NAMALWA (cell line): ENCODE measurements at places on chromosomes 6 and 20.

GRCh38 chr6:57242505-57242904 is 20.4 kb upstream of the RAB23 start:
- DNase-seq: no peak

GRCh38 chr20:35436177-35436573 is 1.9 kb downstream of the GDF5 start:
- DNase-seq: no peak

GRCh38 chr6:168292826-168293225 is 26.8 kb downstream of the DACT2 start:
- DNase-seq: no peak

- DNase-seq: no peak
Measured at GRCh38 chr6:40924839-40925238, 114.2 kb downstream of the UNC5CL start.

- DNase-seq: no peak
Measured at GRCh38 chr6:106488494-106489370, 128.2 kb downstream of the CRYBG1 start.

DNA sequence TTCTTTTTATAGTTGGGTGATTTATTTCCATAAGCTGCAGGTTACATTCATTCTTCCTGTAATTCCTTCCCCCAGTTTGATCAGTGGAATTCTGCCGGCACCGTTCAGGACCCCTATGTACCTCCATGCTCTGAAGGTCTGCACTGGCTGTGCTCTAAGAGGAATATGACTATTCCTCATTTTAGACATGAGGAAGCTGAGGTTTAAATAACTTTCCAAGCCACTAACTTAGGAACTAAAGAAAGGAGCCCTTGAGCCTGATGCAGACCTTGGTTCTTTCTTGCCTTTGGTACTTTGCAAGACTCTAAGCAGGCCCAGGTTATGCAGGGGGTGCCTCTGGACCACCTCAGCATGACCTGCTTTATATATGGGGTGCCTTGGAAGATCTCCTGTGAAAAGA is 318.5 kb downstream of the QKI start:
- DNase-seq: no peak

GRCh38 chr20:62617711-62618483 is 24.4 kb upstream of the SLCO4A1 start:
- DNase-seq: peak; percentile 63

DNA sequence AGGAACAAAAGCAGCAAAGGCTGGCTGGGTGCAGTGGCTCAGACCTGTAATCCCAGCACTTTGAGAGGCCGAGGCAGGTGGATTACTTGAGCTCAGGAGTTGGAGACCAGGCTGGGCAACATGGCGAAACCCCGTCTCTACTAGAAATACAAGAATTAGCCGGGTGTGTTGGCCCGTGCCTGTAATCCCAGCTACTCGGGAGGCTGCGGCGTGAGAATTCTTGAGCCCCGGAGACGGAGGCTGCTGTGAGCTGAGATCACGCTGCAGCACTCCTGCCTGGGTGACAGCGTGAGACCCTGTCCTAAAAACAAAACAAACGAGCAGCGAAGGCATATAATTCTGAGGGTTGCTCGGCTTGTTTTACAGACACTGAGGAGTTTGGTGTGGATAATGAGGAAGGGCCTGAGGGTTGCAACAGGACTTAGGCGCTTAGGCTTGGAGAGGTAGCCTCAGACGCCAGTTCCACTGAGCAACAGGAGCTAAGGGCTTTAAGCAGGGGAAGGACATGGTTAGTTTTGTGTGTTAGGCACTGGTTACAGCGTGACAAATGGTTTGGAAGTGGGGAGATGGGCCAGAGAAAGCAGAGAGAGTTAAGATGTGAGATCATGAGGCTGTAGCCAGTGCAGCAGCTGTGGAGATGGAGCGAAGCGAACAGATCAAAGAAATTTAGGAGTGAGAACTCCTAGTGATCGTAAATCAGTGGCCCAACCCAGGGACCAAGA is 1.2 kb downstream of the MYH7B start:
- DNase-seq: no peak

DNA sequence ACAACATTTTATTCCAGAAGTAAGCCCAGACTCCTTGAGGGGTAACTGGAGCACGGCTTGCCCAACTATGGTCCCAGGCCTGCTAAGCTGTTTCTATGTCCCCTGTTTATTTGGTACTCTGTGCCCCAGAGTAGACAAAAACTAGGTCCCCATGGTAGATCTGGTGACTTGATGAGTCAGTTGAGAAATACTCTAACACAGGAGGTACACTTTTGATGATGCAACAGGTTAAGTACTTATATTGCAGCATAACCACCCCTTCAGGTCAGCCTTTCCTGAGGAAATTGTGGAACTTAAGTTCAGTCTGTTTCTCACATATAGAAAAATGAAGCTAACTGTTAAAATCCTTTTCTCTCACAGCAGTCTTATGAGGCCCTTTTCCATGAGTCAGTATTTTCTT is 19.6 kb downstream of the TTPAL start:
- DNase-seq: no peak

DNA sequence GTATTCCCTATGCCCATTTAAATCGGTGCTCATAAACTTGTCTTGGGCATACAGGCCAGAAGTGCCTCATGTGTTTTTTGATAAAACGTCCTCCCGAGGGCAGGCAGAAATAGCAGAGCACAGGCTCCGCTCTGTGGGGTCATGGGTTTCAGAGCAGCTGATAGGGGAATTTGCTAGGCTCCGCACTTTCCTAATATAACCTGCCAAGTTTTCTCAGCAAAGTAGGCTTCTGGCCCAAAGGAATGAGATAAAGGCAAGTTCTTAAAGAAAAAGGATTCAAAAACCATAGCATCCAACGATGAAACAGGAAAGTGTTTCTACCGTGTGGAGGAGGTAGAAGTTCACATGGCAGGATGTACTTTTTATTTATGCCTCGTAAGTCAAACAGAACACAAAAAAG is 69.8 kb upstream of the RALGAPA2 start:
- DNase-seq: no peak

- DNase-seq: peak; percentile 18
Measured at GRCh38 chr6:11428371-11428770, 109.2 kb upstream of the TMEM170B start.

DNA sequence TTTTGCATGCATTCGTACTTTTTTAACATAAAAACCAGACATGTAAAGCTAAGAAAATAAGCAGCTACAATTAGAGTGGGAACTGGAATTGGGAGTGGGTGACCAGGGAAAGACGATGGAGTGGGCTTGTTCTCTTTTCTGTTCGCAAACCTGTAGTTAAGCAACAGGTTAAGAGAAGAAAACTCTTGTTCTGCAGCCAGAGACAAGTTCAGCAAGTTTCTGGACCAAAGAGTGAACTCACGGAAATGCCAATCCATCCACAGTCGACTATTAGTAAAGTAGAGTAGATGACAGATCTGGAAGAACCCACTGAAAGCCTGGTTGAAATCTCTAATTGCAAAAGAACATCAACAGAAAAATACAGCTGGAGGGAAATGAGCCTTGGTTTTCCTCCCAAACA is 197.8 kb downstream of the TFAP2A start:
- no peak for DNase-seq

- peak; percentile 62 for DNase-seq
Measured at GRCh38 chr6:137944793-137945498, 77.9 kb downstream of the TNFAIP3 start.

GRCh38 chr6:135380793-135381192 is 116.7 kb downstream of the AHI1 start:
- DNase-seq: no peak

GRCh38 chr20:47740862-47741184 is 44.5 kb downstream of the SULF2 start:
- no peak for DNase-seq

- DNase-seq: no peak
Measured at GRCh38 chr20:58837717-58838116, 13.0 kb downstream of the GNAS-AS1 start.

- no peak for DNase-seq
Measured at GRCh38 chr6:142469220-142469619, 167.4 kb downstream of the ADGRG6 start.

GRCh38 chr6:83511266-83511665 is 1.1 kb upstream of the PRSS35 start:
- no peak for DNase-seq

- no peak for DNase-seq
Measured at GRCh38 chr6:34855463-34855862, 32.4 kb downstream of the TAF11 start.

DNA sequence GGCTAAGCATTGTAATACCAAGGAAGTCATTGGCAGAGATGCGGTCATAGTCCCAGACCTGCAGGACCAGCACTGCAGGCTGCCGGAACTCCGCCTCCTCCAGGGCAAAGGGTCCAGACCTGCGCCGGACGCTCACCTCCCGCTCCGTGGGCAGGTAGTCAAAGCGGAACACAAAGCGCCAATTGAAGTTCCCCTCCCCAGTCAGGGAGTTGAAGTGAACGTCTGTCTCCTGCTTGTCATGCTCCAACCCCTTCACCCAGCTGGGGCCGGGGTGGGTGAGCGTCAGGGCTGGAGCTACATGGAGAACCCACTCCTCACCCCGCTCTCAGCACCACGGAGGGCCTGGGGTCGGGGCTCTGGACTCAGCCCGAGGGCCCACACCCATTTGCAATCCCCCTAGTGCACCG is 18.2 kb downstream of the ERGIC3 start:
- DNase-seq: no peak

DNA sequence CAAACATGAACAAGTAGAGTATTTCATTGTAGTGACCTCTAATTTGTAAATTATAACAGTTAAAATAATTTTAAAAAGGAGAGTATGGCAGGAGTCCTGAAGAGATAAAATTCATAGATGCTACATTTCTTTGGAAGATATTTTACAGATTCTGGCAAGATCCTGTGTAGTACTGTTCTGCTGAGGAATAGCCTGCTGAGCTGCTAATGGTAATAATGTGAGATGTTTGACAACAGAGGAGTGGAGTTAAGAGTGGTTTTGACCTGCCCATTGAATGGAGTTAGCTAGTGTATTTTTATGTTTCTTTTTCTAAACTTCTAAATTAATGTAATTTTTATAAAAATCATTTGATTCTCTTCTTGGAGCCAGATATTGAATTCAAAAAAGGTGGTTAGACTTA is 11.8 kb downstream of the CLVS2 start:
- DNase-seq: no peak

DNA sequence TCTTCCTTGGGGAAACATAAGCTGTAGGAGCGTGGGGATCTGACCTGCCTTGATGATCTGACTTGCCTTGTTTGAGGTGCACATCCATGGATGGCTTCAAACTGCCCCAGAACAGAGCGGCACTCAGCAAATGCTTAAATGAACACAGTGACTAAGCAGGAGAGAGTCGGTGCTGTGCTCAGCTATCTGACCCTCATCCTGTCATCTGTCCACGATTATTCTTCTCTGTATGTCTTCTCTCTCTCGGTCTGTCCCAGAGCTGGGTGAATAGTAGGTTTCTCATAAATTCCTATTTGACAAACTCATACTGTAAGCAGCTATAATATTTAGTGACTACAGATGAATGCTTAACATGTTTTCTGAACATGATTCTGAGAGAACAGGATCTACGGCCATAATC is 37.3 kb downstream of the TRAM2 start:
- no peak for DNase-seq

- no peak for DNase-seq
Measured at GRCh38 chr6:20575125-20575524, 40.9 kb downstream of the CDKAL1 start.

- peak; percentile 5 for DNase-seq
Measured at GRCh38 chr6:135586844-135587243, 89.3 kb upstream of the AHI1 start.

- DNase-seq: no peak
Measured at GRCh38 chr6:13243033-13243432, 85.3 kb downstream of the TBC1D7 start.

GRCh38 chr6:35492974-35493284 is 4.0 kb downstream of the TEAD3 start:
- DNase-seq: no peak

DNA sequence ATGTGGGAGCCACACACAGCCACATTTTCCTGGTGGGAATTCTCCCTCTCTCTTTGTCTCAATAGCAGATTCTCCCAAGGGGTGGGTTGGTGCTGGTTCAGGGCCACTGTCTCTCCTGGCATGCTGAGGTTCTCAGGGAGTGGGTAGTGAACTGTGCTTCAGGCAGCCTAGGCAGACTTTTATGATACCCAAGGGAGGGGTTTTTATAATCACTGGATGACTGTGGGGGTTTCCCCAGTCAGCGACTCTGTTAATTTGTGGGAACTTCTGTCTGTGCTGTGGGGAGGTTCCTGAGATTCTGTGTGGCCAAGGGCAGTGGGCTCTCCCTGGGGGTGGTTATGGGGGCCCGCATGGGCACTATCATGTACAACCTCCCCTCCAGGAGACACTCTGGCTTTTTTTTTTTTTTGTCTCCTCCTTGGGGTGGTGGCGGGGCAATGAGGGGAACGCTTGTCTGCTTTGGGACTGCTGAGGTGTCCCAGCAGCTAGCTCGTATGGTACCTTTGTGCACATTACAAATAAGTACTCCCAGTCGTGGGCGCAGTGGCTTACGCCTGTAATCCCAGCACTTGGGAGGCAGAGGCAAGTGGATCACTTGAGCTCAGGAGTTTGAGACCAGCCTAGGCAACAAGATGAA is 10.0 kb downstream of the PTK7 start:
- peak; percentile 36 for DNase-seq

GRCh38 chr6:16596616-16597331 is 164.5 kb downstream of the ATXN1 start:
- no peak for DNase-seq

DNA sequence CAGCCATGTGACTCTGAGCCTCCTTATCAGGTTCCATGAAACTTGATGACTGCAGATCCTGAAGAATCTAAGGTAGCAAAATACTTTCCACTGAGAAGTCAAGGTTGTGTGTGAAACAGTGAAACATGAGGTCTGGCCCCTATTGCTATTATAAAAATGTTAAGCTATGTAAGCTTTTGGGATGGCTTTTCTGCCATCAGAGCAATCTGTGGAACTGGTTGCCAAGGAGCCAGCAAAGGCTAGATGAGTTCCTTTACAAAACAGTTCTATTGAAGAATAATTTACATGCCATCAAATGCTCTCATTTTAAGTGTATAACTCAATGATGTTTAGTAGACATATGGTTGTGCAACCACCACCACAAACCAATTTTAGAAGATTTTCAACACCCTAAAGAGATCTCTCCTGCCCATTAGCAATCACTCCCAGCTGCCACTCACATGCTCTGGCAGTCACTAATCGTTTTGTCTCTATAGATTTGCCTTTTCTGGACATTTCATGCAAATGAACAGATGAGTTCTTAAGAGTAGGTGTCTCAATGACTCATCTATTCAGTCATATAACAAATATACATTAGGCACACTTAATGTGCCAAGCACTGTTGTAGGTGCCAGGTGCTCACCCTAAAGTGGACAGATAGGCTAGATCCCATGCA is 19.9 kb upstream of the MEP1A start:
- DNase-seq: no peak

DNA sequence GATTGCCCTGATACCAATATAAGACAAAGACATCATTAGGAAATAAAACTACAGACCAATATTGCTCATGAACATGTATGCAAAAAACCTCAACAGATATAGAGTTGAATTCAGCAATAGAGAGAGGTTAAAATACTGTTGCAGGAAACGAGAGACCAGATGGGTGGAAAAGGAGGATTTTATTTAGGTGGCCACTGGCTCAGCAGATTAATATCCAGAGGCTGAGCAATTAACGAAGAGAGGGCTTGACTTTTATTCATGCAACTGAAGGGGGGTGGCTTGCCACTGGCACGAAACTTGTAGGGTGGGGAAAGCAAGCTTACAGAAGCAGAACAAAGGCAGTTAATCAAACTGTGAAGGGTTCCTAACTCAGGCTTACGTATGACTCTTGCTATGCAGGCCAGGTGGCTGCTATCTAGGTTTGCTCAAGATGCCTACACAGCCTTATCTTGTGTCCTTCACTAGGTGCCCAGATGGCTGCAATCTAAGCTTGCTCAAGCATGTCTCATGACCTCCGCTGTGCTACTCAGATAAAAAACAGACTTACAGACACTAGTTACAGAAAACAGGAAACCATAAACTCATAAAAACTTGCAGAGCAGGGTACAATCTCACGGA is 126.4 kb downstream of the MMUT start:
- peak; percentile 64 for DNase-seq
